Putamen (tissue), 1 donor: ENCODE measurements at places on chromosomes 16 and 17.

- no peak for DNase-seq
Measured at GRCh38 chr17:12631076-12631475, 34.6 kb upstream of the MYOCD start.

GRCh38 chr17:9895923-9896322 is 9.1 kb downstream of the RCVRN start:
- no peak for DNase-seq

DNA sequence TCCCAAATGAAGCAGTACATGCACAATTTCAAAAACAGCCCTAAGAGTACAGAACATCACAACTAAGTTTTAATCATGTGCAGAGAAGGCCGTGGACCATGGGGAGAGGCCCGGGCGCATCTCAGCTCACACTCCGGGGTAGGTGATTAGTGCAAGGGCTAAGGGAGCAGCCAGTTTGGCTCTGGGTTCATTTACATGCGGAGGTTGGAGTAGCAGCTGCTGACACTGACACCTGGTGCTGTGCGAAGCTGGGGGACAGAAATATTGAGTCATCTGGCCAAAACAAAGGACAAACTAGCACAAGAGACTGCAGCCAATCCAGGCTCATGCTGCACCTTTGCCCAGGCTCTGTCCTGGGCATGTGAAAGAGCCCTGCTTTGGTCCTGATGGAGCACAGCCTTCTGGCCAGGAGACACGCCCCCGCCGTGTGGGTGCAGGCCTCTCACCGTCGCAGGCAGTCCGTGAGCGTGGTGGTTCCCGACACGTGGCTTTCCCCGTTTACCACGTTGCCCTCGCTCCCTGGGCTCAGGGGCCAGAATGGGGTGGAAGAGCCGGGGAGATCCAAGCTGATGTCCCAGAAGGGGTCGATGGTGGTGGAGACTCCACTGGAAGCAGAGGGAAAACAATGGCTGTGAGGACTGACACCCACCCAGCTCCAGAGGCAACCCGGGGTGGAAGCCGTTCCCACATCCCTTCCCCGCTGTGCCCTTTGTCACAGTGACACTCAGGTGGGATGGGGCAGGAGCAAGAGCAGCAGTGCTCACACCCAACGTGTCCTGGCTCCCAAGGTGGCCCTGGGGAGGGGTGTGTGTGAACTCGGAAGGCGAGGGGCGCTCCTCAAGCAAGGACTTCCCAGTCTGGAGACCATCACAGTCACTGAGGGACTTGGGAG is 31.9 kb downstream of the USP22 start:
- no peak for DNase-seq

- DNase-seq: no peak
Measured at GRCh38 chr16:85347213-85347591, 234.9 kb upstream of the CIBAR2 start.

GRCh38 chr16:30903002-30903401 is 6.6 kb downstream of the CTF1 start:
- DNase-seq: no peak

DNA sequence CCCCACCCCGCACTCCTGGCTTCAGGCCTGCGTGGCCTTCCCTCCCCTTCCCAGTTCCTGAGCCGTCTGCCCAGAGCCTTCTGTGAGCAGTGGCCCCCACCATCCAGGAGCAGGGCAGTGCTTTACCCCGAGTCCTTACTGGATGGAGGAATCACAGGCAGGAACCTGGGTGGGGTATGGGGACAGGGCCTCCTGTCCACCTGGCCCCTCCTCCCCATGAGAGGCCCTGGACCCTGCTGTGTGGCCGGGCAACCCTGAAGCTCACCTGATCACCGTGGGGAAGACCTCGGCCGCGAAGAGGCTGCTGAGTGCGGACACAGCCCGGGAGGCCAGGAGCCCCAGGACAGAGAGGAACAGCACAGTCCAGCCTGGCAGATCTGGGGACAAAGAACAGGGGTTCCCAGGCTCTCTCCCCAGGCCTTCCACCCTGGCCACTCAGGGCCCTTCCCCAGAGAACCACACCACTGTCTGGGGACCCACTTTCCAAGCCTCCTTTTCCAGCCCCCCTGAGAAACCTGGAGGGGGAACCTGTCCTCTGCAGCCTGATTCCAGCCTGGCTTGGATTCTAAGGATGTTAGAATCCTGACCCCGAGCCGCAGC is 3.2 kb downstream of the SLC22A31 start:
- DNase-seq: no peak

DNA sequence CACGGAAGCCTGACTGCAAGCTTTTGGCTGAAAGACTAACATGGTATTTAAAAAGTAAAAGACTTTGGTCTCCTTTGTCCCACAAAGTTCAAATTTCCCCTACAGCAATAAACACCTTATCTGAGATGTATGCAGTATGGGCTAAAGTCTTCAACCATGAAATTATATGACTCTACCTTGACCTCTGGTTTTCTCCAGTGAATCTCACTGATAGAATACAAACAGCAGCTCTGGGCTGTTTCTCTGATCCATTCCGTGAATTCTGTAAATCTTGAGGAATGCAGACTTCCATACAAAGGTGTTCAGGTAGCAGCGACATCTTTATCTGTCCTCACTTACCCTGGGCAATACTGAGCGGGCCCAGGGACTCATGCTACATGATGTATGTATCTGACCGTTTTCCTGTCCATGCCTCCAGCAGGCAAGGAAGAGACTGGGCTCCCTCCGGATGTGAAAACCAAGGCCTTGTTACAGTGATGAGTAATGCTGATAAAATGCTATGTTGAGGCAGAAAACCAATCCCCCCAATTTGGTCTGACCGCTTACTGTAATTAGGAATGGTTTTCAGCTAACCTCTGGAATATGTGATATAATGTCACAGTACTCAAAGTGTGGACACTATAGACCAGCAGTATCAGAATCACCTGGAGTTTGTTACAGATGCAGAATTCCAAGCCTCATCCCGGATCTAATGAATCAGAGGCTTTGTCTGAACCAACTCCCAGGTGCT is 589.8 kb downstream of the HS3ST4 start:
- no peak for DNase-seq

DNA sequence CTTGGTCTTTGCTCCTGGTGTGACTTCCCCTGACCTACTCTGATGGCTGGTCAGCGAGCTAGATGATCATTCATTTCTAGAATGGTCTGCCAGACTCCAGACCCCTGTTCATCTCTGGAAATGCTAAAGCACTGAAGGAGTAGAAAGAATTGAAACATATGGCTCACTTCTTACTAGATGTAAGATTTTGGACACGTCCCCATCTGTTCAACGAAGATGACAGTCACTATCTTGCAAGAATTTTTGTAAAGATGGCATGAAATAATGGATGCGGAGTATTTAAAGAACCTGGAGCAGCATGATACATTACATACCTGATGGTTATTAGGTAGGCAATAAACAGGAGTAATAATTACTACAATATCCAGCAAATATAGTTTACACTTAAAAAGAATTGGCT is 252.7 kb upstream of the SDK2 start:
- DNase-seq: no peak

- DNase-seq: no peak
Measured at GRCh38 chr16:68126395-68126794, 41.2 kb downstream of the NFATC3 start.

DNA sequence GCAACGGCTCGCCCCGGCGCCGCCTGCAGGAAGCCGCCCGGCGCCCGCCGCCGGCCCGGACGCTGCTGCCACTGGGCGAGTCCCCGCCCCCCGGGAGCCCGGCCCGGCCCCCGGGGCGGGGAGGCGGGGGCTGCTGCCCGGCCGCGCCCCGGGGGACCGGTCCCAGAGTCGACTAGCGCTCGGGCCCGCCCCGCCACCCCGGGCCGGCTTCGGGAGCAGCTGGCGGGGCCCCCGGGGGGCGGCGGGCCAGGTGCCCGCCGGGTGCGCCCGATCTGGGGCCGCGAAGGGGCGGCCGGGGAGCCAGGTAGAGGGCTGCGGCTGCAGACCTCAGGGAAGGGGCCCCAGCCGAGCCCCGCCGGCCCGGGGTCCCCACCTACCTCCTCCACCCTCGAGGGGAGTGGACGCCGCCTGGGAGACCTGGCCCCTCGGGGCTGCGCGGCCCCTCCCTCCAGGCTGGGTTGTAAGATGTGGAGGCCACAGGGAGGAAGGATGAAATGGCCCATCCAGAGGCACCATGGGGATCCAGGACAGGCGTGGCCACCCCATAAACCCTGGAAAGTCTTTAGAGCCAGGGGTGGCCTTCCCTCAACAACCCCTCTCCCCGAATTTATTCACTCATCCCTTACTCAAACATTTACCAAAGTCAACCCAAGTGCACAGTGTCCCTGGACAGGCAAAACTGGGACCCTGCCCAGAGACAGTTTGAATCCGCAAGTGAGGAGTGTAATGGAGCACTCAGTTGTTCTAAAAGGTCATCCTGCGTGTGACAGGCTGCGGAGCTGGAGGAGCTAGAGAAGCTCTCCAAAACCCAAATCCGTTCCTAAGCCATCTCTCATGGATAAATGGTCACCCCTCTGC is at the start of gene CDYL2:
CDYL2 (minus strand) TSS at position 73 of the 858 bp plus-strand sequence. CDS start 425 bp downstream, outside the sequence.
- DNase-seq: no peak

DNA sequence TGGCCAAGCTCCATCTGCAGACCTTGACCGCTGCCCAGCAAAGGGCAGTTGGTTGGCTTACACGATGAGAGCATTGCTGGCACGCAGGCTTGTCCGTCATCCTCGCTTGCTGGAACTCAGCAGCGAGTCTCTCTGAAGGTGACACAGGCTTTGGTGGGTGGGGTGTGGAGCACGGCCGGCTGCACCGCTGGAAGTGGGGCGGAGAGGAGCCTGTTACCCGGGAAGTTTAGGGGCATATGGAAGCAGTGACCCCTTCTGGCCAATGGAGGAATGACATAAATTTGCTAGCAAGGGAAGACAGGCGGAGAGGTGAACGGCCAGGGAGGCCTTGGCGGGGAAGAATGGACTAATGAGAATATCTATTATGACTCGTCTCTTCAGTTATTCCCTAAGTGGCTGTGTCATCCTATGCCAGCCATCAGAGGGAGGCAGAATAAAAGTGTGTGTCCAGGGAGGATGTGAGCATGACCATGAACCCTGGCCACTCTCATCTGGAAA is 65.9 kb upstream of the SDK2 start:
- DNase-seq: no peak

GRCh38 chr16:2147378-2147777 is 1.0 kb upstream of the RAB26 start:
- DNase-seq: no peak

GRCh38 chr17:17058304-17058703 is 16.0 kb downstream of the MPRIP start:
- no peak for DNase-seq

GRCh38 chr17:29091606-29092289 is 48.8 kb downstream of the PIPOX start:
- no peak for DNase-seq

GRCh38 chr17:22300731-22301352 is 608.5 kb downstream of the KCNJ18 start:
- no peak for DNase-seq

DNA sequence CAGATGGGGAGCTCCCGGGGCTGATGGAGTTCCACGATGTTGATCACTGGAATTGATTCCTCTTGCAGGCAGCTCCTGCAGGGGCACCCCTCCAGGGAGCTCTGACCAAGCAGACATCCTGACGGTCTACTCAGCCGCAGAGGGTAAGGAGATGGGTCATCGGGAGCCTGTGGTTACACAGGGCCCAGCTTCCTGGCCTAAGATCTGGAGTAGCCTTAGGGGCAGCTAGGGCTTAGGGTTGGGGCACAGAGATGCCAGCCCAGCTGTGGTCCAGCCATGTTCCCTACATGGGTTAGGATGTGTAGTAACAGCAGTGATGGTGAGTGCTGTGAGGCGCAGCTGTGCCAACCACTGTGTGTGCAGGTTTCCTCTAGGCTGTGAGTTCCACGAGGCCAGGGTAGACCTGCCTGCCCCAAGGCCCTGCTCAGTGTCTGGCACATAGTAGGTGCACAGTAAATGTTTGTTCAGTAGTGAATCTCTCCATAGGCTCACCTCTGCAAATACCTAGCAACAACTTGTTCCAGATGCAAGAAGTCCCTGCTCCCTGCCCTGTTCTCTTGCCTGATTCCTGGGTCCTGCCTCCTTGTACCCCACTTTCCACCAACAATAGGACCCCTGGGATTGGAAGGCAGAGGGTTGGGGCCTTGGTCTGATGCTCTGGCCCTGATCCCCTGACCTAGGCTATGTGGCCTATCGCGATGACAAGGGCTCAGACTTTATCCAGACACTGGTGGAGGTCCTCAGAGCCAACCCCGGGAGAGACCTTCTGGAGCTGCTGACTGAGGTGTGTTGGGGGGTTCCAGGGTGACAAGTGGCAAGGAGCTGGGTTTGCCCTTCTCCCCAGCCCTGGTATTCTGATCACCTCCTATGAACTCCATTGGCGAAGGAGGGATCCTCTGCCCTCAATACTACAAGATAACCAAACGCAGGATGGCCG is 13.7 kb downstream of the ZNF213 start:
- no peak for DNase-seq

DNA sequence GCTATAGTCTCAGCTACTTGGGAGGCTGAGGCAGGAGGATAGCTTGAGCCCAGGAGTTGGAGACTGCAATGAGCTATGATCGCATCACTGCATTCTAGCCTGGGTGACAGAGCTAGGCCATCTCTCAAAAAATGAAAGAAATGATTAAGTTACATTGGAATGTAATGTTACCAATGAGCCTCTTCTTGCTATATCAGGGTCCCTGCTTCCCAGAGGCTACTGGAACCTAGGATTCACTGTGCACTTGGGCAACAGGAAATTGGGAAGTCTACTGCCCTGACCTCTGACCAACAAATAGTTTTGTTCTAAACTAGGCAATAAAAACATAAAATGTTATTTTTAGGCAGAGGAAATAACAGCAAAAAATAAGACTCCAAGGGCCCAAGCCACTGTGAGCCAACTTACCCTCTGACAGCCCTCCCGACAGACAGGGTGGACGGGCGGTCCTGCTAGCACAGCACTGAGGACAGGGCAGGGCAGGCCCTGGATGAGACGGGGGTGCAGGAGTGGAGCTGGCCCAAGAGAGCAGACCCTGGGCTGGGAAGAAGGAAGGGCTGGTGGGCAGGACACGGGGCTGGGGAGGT is 27.5 kb downstream of the NSMCE1 start:
- no peak for DNase-seq

GRCh38 chr17:77640916-77641605 is 317.4 kb upstream of the TNRC6C start:
- DNase-seq: no peak

- DNase-seq: no peak
Measured at GRCh38 chr16:55660828-55661227, 5.0 kb downstream of the SLC6A2 start.

DNA sequence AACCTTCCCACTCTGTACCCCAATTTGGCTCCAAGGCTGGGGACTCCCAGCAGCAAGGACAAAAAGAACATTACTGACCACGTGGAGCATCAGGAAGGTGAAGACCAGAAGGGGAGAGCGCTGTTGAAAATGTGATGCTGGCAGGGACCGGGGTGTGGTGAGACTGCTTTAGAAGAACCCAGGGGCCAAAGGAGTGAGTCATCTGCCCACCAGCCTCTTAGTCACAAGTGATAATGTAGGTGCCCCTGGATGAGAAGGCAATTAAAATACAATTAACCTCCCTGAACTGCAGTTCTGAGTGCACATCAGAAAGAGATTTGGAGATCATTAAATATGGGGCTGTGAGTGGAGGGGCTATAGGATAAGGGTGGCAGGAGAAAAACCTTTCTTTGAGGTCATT is 366.6 kb upstream of the CCL2 start:
- DNase-seq: no peak
